Fibroblast of skin of left quadriceps (primary cell): ENCODE measurements at places on chromosomes 5 and 9.

DNA sequence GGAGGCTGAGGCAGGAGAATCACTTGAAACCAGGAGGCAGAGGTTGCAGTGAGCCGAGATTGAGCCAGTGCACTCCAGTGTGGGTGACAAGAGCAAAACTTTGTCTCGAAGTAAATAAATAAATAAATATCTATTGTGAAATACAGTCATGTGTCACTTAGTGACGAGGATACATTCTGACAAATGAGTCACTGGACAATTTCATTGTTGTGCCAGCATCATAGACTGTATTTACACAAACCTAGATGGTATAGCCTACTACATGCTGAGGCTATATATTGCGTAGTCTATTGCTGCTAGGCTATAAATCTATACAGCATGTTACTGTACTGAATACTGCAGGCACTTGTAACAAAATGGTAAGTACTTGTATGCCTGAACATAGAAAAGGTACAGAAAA is 61.1 kb upstream of the CCL21 start:
- DNase-seq: no peak

GRCh38 chr9:135504262-135505243 is 4.1 kb downstream of the MRPS2 start:
- no peak for DNase-seq

- no peak for DNase-seq
Measured at GRCh38 chr5:131541071-131541470, 94.0 kb downstream of the RAPGEF6 start.

DNA sequence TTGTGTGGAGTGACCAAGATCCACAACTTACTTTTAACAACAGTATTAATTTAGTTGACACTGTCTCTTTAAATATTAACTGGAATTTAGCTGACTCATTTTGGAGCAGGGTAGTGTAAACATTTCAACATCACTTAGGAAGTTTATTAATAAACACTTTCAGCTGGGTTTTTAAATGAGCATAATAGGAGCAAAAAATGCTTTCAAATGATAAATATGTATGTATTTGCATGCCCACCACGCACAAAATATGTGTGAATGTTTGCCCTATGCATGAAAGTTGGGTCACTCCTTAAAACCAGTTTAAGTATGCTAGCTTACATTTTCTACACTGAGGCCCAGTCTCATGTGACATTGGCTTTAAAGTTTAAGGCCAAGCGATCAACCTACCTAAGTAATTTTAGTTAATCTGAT is 2.9 kb downstream of the ZFAND5 start:
- no peak for DNase-seq

DNA sequence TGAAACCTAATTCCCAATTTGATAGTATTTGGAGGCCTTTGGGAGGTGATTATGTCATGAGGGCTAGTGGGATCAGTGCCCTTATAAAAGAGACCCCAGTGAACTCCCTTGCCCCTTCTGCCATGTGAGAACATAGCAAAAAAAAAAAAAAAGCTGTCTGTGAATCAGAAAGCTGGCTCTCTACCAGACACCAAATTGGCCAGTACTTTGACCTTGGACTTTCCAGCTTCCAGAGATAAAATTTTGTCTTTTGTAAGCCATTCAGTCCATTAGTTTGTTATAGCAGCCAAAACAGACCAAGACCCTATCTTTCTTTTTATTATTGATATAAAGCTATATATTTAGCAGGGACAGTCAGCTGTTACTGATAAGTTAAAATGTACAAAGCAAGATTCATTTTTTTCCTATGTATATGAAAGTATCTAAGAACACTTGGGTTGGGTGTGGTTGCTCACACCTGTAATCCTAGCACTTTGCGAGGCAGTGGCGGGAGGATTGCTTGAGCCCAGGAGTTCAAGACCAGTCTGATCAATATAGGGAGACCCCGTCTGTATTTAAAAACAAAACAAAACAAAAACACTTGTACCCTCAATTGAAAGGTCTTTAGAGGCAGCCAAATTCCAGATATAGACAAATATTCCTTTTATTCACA is 8.1 kb upstream of the C5orf24 start:
- DNase-seq: no peak

- DNase-seq: no peak
Measured at GRCh38 chr9:127161081-127161624, 38.7 kb upstream of the ANGPTL2 start.

DNA sequence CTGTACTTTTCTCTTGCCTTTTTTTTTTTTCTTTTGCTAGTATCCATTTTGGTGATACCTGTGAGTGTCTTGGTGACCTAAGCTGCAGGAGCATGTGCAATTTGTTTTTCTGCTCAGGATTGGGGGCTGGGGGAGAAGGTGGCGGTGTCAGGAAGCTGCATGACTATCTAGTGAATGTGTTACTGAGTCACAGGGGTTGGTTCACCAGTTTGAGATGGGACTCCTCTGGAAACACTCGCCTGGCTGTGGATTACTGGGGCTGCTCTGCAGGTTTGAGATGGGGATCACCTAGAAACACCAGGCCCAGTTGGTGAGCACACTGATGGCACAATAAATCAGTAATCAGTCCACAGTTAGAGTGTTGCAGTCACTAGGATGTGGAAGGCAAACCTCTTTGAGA is 447.9 kb downstream of the SPATA31D1 start:
- no peak for DNase-seq

DNA sequence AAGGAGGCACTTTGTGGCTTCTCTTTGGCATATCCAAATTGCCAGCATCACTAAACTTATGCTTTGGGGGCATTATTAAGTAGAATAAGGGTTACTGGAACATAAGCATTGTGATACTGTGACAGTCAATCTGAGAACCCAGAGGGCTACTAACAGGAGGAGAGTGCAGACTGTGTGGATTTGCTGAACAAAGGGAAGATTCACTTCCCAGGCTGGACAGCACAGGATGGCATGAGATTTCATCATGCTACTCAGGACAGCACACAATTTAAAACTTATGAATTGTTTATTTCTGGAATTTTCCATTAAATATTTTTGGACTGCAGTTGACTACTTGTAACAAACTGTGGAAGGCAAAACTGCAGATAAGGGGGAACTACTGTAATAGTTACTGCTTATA is 212.5 kb downstream of the TMC1 start:
- DNase-seq: no peak

DNA sequence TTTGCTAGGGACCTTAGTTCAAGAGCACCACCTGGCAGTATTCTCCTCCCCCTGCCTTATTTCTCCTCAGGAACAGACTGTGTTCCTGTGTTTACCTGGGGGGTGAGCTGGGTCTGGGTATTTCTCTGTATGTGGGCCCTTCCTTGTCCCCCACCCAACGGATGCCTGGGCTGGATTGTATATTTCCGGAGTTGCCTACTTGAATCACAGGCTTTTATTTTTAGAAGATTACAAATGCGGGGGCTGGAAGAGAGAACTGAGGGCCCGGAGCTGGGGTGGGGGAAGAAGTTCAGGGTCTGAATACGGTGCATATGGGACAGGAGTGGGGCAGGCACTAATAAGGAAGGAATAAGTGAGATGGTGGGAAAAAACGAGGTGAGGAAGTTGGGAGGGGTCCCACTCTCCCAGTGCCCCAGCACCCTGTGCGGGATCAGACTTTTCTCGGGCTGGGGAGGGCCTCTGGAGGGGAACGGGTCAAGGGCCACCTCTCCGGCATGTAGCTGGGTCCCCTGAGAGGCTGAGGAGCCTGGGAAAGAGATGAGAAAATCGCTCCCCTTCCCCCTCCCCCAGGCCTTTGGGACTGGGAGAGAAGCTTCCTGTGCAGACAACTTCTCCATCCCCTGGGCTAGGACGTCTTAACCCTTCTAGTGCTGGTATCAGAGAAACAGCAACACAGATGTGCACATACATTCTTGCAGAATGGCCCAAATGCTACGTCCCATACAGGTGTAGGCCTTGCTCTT is 42.1 kb downstream of the PCDH1 start:
- DNase-seq: no peak

GRCh38 chr5:179258922-179259730 is 86.1 kb downstream of the ADAMTS2 start:
- DNase-seq: no peak

GRCh38 chr5:103092676-103093075 is 27.3 kb downstream of the GIN1 start:
- no peak for DNase-seq

DNA sequence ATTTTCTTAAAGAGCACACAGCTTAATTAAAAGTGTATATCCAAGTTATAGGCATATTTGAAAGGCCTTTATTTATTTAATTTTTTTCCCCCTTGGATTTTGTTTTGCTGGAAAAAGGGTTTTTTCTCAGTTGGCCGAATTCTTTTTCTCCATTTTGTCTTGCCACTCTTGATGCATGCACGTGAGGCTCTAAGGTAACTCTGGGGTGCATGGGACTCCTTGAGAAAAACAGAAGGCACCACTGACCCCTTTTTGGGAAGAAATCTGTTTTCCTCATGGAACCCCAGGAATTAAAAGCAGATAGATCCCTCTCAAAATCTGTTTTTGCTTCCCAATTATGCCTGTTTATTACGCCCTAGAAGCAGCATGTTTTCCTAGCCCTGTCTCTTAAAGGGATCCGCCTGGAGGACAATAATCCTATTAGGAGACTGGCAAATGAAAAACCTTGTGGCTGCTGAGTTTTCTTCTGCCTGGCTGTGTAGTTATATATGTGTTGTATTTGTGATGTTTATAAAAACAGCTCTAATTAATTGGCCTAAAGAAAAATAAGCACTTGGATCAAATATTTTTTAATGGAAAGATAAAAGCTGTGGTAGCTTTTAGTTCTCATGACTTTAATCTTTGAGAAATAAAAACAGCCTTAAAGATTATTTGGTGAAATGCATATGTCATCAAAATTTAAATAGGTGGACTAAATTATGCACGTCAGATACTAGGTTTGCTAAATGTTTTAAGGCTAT is 435.1 kb upstream of the CDH9 start:
- DNase-seq: no peak

- no peak for DNase-seq
Measured at GRCh38 chr5:131795228-131795627, 1.6 kb downstream of the FNIP1 start.

GRCh38 chr9:86201474-86202337 is 57.8 kb downstream of the C9orf153 start:
- no peak for DNase-seq

- DNase-seq: no peak
Measured at GRCh38 chr5:77849308-77849900, 73.3 kb upstream of the TBCA start.

DNA sequence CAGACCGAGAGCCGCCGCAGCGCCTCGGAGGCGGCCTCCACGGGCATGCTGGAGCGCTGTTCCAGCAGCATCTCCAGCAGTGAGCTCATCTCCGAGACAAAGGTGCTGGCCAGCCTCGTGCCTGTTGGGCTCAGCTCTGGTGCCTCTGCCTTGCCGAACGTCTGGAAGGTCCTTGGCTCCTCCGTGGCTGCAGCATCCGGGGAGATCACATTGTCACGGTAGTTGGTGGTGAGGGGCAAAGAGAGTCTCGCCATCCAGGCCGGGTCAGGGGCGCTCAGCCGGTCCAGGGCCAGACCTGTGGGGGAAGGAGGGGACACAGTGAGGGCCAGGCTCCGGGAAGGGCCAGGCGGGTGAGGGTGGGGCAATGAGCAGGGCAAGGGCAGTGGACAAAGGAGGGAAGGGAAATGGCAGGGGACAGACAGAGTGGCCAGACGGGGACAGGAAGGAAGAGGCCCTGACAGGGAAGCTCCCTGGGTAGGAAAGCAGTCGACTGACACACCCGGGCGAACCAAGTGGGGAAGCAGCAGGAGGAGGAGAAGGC is 12.4 kb downstream of the PCDH12 start:
- no peak for DNase-seq

GRCh38 chr5:21806271-21806670 is 1046.9 kb downstream of the CDH12 start:
- no peak for DNase-seq

GRCh38 chr5:39599721-39600431 is 175.1 kb upstream of the DAB2 start:
- no peak for DNase-seq

- DNase-seq: no peak
Measured at GRCh38 chr9:81776390-81776789, 87.0 kb upstream of the TLE1 start.

GRCh38 chr5:78064941-78065472 is 229.5 kb downstream of the AP3B1 start:
- DNase-seq: no peak

GRCh38 chr9:38046661-38047300 is 22.2 kb downstream of the SHB start:
- DNase-seq: no peak

- no peak for DNase-seq
Measured at GRCh38 chr5:128629157-128629556, 91.1 kb upstream of the FBN2 start.

DNA sequence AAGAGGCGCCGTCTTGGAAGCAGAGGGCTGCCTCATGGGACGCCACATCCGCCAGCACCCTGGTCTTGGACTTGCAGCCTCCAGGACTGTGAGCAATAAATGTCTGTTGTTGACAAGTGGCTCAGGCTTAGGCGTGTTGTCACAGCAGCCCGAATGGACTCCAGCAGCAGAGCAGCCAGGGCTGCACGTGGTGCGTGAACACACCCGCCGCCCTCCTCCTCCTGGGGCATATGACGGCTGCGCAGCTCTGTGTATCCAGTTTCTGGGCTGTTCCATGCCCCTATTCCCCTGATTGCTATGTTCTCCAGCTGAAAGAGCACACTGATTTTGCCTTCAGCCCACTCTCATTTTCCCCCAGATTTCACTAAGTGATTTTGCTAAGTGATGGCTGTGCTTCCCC is 36.0 kb upstream of the CLPTM1L start:
- no peak for DNase-seq

DNA sequence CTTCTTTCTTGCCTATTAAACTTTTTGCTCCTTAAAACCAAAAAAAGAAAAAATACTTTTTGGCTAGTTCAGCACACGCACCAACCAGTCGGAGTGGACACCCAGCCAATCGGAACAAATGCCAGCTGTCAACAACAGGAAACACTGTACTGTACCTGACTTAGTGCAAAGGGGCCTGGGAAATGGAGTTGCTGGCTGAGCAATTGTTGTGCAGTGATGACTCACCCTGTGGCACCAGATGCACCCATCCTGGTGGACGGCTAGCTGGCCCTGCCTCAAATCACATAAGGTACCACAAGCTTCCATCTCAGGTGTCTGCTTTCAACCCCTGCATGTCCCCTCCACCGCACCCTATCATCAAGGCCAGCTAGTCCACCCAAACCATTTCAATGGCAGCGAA is 20.9 kb downstream of the FOXE1 start:
- no peak for DNase-seq

GRCh38 chr9:5900622-5901021 is 9.9 kb downstream of the MLANA start:
- DNase-seq: no peak
